ENCODE measurements at places on chromosomes 5 and 9. TPM values are rescaled to one million over a fixed set of nuclear protein-coding genes. Genes with fewer than 3 reads are reported as not detected.

The NRG2 gene
- total RNA-seq: 3.5 TPM

- DNase-seq: no peak
Measured at GRCh38 chr9:111050819-111051218, 12.5 kb upstream of the LPAR1 start.

- peak; percentile 57 for DNase-seq
Measured at GRCh38 chr9:132507670-132508469, 74.5 kb upstream of the BARHL1 start.

DNA sequence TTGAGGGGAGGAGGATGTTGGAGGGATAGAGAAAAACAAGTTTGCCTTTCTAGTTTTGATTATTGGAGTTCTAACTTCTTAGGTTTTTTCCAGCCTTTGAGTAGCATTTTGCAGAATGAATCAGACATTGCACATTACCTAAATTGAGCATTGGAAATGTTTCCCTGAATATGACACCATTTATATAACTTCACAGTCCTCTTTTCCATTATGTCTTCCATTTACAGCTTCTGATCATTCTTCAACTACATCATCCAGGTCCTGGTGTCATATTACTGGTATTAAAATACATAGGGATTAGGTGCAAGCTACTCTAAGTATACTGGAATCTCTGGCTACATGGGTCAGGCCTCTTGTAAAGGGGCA lies 286.1 kb downstream of the ARHGAP26 start:
- no peak for DNase-seq
